Tongue (tissue), 3 donors: ENCODE measurements at places on chromosomes 3 and 15.

GRCh38 chr3:172294223-172294806, 153.9 kb downstream of the GHSR start:
- no peak for DNase-seq

DNA sequence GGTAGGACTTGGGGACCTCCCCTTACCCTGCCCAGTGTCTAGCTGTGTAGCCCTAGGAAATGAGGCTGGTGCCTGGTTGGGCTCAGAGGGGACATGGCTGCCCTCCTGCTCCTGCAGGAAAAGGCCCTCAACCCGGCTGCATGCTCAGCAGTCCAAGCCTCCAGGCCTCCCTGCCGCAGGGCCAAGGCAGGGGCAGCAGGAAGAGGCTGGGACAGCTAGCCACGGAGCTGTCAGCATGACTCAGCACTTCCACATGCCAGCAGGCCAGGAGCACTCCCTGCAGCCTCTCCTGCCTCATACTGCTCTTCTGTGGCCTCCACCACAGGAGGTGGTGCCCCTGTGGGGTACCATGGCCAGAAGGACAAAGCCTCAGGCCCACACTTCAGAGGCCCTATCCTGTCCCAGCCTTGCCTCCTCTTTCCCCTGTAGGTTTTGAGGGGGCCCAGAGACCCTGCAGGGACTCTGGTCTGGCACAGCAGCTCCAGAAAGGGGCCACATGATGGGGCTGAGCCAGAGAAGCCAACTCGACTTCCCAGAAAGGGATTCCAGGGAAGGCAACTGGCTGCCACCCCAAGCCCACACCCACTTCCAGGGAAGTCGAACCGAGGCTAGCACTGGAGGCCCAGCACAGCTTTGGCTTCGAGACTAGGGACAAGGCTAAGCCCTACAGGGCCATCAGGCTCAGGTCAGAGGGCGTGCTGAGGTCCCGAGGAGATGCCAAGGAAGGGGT, 19.5 kb downstream of the TKT start:
- peak; percentile 25 for DNase-seq

DNA sequence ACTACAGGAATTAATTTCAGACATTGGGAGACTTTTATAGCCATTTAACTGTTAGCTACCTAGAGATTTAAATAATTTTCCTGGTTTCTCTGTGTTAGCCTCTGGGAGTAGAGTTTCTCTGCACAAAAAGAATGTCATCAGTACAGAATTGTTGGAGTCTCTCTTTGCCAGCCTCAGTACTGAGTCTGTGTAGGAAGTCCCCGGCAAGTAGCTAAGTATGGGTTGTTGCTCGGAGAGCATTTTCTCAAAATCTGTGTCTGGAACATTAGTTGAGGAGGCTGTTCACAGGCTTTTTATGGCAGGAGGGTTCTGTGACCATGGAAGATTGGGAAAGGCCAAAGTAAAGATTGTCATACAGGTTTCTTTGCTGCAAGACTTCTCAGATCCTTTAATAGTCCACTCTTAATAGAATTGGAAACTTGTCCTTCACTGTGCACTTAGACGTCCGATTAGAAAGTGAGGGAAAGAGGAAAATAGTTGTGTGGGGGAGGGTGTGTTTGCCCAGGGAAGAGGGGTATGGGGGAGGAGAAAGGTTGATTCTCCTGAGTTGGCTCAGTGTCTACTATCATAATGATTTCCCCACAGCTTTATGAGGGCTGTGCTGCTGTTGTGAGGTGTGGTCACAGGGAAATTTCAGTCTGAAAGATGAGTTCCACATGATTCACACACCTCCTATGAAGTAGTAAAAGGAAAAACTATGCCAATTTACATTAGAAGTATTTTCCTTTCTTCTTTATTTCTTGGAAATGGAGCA, 207.1 kb downstream of the PTPRG start:
- DNase-seq: no peak

GRCh38 chr15:70156671-70157271, 59.1 kb upstream of the TLE3 start:
- DNase-seq: peak; percentile 72

- no peak for DNase-seq
Measured at GRCh38 chr3:118889691-118890090, 145.0 kb downstream of the IGSF11 start.

- no peak for DNase-seq
Measured at GRCh38 chr3:73351423-73352071, 273.2 kb downstream of the PDZRN3 start.

- no peak for DNase-seq
Measured at GRCh38 chr3:181561139-181562031, 150.3 kb upstream of the SOX2 start.

DNA sequence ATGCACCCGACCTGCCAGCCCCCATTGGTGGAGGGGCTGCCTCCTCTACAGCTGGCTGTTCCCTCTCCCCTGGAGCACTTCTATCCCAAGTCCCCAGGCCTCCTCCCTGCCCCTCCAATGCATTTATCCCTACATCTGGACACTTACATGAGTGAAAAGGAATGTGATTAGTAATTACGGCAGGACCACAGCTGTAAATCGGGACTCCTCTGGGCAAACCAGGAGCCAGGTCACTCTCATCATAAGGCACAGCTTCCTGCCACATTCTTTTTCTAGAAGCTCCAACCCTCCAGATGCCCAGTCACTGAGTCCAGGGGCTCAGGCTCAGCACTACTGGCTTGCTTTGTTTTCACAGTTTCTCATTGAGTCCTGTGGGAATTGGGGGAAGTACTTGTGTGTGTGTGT, 54.3 kb downstream of the IL20RB start:
- peak; percentile 18 for DNase-seq

GRCh38 chr3:152122851-152123250, 145.9 kb upstream of the MBNL1 start:
- DNase-seq: no peak

GRCh38 chr3:108001457-108001856, 89.4 kb downstream of the CD47 start:
- DNase-seq: no peak

GRCh38 chr3:120092474-120092873, 1.8 kb downstream of the GSK3B start:
- DNase-seq: peak; percentile 27

DNA sequence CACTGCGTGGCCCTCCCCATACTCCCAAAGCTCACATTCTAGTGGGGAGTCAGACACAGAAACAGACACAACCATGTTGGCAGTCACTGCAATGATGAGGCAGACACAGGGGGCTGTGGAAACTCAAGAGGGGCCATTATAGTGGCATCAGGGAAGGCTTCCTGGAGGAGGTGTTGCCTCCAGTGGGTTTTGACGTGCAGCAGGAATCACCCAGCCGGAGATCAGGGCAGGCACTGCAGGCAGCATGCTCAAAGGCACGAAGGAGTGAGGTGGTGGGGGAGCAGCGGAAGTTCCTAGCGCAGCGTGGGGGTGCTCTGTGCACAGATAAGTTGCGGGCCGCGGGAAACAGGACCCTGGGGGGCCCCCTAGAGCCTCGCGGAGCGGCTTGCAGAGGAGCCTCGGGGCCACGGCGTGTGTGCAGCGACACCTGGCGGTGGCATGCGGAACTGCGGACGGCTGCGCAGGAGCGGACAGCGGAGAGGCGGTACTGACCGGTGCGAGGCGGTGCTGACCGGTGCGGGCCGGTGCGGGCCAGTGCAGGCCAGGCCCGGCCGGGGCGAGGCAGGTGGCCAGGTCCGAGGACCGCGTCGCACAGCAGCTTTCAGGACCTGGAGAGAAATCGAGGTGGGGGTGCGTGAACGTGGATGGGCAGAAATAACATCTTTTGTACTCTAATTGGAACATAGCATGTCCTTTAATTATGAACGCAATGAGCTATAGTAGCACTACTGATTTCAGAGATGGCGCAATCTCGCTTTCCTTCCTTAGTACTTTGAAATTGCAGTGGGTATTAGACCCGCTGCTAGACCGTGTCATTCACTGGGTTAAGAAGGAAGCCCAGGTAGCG, 101.5 kb downstream of the FBLN2 start:
- DNase-seq: peak; percentile 81

DNA sequence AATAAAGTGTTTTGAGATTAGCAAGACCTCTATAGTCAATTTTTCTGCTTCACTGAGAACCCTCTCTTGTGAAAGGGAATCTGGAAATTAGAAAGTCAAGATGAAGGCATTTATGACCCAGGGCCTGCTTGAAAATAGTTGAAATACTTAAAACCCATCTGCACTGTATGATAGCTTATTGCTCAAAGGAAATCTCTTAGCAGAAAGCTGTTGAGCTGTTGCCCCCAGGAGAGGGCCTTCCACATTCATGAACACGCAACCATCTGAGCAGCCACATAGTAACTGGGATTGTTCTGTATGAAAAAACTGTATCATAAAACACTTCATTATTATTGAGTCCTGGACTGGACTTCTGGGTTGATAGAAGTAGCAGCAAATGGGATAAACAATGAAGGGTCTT, 106.4 kb upstream of the PTX3 start:
- DNase-seq: no peak

- no peak for DNase-seq
Measured at GRCh38 chr3:193831495-193832455, 238.8 kb downstream of the OPA1 start.

- no peak for DNase-seq
Measured at GRCh38 chr3:194805546-194805945, 119.9 kb downstream of the FAM43A start.

DNA sequence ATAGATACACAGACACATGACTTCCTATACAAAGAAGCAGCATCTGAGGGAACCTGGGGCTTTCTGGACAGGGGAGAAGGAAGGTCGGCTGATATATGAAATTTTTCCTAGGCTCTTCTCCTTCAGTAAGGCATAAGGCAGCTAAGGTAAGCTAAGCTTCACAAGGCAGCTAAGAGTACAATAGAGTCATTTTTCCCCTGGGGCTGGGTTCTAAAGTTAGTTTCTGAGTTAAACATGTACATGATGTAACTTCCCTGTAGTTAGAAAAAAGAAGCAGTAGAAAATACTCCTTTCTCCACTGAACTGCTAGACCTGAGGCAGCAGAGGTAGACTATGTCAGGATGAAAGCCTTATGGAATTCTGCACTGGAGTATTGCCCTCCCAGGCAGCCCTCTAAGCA, 109.6 kb downstream of the PLD1 start:
- DNase-seq: no peak

GRCh38 chr15:68618394-68618793, 39.6 kb downstream of the CORO2B start:
- no peak for DNase-seq

GRCh38 chr3:21390856-21391255, 360.2 kb downstream of the ZNF385D start:
- DNase-seq: no peak

- no peak for DNase-seq
Measured at GRCh38 chr3:151412989-151413388, 28.4 kb upstream of the P2RY12 start.
